Amygdala (tissue), 56 donors: ENCODE measurements at places on chromosomes 5 and 9.

GRCh38 chr9:132591244-132591643 is 8.8 kb downstream of the BARHL1 start:
- no peak for DNase-seq

- DNase-seq: no peak
Observed at GRCh38 chr5:78731884-78732283, 83.3 kb upstream of the LHFPL2 start.

GRCh38 chr9:132160802-132161742 is 786 bp upstream of the NTNG2 start:
- no peak for DNase-seq

- DNase-seq: no peak
Observed at GRCh38 chr9:14752271-14752670, 29.7 kb upstream of the CER1 start.

- no peak for DNase-seq
Observed at GRCh38 chr5:50968356-50969149, 302.1 kb downstream of the PARP8 start.

GRCh38 chr9:4024281-4024777 is 275.5 kb downstream of the GLIS3 start:
- no peak for DNase-seq

- no peak for DNase-seq
Observed at GRCh38 chr5:136674178-136674577, 308.8 kb upstream of the TRPC7 start.

DNA sequence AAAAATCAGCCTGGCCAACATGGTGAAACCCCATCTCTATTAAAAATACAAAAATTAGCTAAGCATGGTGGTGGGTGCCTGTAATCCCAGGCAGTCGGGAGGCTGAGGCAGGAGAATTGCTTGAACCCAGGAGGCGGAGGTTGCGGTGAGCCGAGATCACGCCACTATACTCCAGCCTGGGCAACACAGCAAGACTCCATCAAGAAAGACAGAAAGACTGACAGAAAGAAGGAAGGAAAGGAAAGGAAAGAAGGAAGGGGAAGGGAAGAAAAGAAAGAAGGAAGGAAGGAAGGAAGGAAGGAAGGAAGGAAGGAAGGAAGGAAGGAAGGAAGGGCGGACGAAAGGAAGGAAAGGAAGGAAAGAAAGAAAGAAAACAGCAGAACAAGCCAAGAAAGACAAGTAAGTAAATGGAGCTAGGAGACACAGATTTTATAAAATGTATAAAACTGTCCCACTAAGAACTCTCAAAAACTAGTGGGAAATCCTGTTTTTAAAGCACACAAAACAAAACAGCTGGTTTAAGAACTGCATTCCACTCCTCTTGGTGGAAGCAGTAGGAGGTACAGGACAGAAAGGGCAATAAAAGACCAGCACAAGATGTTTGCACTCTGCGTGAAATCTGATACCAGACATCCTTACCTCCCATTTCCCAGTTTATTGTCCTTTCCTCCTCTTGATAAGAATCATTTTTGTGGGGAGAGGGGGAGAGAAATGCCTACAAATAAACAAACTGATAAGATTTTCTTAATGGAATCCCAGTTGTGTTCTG is 46.7 kb downstream of the MYO10 start:
- DNase-seq: no peak

DNA sequence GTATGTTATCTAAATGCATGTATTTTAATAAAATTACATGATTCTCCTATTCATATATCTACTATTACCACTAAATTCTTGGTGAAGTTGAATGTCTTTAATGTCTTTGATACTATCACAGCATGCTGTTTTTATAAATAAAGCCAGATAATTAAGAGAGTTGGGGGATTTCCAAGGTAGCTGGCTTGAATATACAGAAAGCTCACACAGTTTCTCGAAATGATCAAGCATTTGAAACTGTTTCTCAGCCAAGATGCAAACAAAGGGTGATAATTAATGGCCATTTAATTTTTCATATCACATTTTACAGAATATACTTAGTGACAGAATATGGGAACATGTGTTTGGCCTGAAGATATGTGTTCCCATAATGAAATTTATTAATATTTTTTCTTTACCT is 145.6 kb upstream of the CDH12 start:
- no peak for DNase-seq

DNA sequence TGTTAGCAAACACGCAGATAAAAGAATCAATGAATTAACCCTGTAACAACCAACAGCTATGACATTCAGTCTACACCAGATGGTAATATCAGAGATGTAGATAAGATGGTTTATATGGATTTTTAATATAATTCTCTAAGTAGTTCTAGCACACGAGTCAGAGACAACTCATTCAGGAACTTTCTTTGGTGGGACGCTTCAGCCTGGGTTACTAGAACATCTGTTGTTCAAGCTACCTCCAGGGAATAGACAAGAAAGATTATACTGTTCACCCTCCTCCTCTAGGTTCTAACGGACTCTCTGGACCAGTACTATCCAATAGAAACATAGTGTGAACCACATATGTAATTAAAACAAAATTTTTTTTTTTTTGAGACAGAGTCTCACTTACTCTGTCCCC is 73.8 kb downstream of the RAPGEF1 start:
- no peak for DNase-seq

DNA sequence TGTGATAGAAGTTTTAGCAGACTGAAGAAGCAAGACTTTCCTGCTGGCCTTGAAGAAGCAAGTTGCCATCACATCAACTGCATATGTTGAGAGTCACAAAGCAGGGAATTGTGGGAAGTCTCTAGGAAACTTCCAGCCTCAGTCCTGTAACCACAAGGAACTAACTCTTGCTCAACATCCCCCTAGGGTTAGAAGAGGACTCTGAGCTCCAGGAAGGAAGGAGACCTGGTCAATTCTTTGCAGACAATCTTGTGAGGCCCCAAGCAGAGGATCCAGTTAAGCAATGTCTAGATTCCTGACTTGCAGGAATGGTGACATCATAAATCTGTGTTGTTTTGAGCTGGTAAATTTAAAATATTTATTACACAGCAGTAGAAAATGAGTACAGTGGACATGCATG is 18.6 kb upstream of the ZNF366 start:
- DNase-seq: no peak

- peak; percentile 32 for DNase-seq
Observed at GRCh38 chr9:14203356-14204056, 110.4 kb downstream of the NFIB start.

GRCh38 chr9:113631137-113631765 is 167.7 kb downstream of the RGS3 start:
- DNase-seq: no peak

DNA sequence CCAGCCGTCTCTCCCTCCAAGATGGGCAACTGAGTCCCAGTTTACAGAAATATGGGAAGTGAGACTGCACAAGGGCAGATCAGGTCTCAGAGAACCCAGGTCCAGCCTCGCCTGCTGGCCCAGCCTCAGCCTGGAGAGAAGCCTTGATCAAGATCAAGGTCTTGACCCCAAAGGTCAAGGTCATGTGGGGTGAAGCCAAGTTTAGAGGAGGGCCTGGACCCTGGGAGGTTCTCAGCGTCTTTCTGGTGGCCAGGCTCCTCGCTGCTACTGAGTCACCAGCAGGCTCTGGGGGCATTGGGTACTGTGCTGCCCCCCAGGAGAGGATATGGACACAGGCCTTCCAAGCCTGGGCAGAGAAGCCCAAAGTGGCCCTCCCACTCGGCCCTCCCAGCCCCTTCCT is 8.8 kb downstream of the IPPK start:
- DNase-seq: no peak
